Right forelimb (tissue), 1 donor: ENCODE measurements at places on chromosomes 5 and 9.
A peak's percentile ranks its signal among the peaks of the same experiment; 100 is the strongest.

GRCh38 chr5:56282216-56282615 lies 49.1 kb upstream of the ANKRD55 start:
- no peak for DNase-seq

DNA sequence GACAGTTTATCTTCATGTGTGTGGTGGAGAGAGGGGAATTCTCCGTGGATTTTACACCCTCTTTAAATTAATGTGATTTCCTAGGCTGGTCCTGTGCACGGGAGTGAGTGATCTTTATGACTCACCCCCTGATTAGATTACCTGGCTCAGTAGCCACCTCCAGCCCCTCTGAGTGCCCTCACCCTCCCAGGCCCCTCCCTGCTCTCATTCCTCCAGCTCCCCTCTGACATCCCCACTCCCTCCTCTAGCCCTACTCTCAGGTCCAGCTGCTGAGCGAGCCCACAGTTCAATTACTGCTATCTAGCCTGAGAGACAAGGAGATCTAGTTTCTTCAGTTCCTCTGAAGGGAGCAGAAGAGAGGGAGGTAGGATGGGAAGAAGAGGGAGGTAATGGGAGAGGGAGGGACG lies 61.8 kb upstream of the ARAP3 start:
- DNase-seq = no peak

DNA sequence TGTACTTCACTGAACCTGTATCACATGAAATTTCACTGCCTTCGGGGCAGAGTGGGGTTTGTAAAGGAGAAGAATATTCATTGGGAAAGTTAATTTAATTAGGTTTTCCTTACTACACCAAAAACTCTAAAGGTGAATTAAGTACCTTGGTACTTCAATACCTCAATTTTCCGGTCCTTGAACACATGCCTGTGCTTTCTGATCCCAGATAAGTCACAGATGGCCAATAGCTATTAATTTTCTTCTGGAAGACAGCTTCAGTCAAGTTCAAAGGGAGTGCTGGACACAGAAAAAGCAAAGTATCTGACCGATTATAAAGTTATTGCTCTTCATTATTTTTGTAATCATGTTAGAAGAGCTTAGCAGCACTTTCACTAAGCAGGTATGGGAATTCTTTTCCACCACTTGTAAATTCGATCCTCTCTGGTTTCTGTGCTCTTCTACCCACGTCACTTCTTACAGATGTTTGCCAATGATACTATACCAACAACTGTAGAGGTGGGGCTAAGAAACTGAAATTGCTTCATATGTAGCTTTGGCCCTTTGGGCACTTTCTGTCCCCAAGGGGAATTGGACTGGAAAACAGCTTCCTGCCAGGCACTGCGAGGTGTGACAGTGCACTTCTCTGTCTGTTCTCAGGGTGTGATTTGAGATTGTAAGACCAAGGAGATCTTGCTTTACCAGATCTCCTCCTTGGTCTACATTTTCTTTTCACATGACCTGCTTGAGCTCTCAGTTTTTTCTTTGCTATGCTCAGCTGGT lies 164.0 kb downstream of the CCDC192 start:
- no peak for DNase-seq

DNA sequence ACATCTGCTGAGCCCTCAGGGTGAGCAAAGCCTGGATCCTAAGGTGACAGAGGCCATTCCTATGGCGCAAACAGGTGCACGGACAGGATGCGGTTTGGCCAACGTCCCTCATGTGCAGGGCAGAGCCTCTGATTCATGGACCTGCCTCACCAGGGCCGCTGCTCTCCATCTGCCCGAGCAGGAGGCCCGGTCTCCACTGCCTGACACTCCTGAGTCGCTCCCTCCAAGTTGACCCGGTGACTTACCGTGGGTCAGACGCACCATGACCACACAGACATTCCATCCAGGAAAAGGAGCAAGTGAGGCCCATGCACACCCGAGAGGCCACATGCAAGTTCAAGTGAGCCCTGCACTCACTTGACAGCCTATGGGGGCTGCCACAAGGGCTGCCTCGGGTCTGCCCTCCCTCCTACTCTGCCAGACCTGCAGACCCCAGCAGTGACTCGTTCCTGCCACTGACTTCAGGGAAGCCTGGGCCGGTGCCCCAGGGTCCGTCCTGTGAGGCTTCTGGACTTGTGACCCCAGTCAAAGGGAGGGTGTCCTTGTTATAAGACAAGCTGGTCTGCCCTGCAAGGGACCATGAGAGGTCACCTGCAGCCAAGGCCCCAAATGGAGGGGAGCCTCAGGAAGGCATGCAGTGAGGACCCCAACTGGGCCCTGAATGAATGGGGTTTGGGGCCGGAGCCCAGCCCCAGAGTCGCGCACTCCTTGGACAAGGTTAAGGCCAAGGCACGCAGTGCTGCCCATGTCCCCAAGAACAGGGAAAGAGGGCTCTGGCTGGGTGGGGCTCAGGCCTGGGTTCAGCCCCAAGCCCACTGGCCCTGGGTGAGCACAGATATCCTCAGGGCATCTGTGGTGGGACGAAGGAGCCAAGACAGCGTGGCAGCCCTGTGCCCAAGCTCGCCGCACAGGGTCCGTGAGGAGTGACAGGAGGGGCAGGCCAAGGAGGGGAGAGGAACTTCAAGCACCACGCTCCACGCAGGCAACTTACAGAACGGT lies 10.1 kb downstream of the BRD3OS start:
- no peak for DNase-seq

DNA sequence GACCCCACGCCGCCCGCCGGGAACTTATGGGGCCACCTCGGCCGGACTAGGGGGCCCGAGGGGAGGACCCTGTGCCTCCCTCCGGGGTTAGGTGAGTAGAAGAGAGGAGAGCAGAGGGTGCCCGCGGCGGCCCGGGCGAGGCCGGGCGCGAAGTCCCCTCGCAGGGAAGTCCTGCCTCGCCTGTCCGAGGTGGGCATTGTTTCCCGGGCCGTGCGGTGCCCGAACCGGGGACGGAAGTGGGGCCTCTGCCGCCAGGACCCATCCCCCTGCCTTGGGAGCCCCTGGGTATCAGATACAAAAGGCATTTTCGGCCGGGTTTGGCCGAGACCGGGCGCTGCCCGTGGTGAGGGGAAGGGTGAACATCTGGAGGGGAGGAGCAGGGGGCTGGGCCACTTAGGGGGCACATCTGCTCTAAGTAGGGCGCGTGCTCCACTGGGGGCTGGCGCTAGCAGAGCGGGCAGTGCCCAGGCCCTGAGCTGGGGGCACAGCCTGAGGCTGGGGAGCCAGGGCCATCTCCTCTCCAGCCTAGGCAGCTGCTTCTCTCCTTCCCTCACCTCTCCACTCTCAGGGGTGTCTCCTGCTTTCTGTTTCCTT lies 48.2 kb downstream of the DAB2IP start:
- peak; percentile 52 for DNase-seq

DNA sequence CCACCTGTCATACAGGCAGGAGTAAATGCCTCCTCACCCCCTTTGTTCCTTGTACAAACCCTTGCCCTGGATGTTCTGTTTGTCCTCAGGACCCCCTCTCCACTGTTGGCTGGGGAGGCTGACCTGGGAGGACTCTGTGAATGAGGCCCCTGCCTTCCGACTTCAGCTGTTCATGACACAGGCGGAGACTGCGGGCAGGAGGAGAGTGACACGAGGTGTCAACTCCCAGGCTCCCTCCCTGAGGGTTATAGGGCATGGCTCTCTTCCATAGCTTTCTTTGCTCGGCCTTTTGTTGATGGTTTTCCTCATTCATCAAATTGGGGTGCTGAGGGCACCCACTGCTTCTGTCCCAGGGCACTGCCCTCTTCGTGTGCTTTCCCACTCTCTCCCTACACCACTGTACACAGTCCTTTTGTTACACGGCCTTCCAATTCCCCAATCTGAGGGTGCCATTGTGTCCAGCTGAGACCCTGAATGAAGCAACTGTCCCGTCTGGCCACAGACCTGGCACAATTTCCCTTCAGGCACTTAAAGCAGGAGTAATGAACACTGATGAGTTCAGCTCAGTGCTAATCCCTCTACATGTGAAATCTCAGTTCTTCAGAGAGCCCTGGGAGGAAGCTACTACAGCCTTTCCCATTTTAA lies 33.8 kb downstream of the KCNIP1 start:
- no peak for DNase-seq

GRCh38 chr5:125011419-125011818 lies 265.0 kb upstream of the ZNF608 start:
- DNase-seq = no peak

DNA sequence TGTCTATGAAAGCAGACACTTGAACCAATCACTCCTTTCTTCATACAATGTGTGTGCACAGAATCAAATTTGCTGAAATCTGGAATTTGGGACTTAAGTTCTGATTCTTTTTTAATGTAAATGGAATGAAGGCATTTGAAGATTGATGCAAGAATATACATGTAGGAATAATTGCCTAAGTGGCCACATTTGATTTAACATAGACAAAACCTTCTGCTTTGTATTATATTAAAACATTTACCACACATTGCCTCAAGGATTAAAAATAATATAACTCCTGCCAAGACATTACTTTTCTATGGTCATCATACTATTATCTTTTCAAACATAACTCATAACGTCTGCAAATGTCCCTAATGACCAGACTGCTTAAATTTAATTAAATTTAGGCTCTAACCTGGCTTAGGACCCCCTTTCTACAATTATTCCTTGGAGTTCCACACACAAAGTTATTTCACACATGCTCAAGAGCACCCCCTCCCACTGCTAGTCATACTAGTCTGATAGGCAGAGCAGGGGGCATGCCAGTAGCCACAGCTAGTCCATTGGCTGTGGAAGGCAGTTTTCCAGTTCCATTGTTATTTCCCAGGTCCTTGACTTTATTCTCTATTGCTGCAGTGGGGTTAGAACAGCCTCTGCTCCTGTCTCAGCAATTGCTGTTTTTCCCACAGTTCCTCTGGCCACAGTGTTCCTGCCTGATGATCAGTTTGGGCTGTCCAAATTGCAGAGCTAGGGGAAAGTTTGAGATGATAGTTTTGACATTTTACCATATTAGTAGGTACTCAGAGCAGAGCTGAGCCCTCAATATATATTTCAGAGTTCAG lies 360.6 kb upstream of the GRAMD2B start:
- no peak for DNase-seq

GRCh38 chr9:105994970-105995369 lies 300.6 kb downstream of the TMEM38B start:
- DNase-seq = no peak
